ENCODE measurements at places on chromosomes 6 and 20.

GRCh38 chr6:67757465-67758033 lies 877.5 kb upstream of the ADGRB3 start:
- no peaks in the 10 kb centered on the region for H3K4me1 ChIP-seq
- no peak for DNase-seq
- H3K27ac ChIP-seq, result no peak overlapping the region
- no peaks in the 10 kb centered on the region for H3K27me3 ChIP-seq

DNA sequence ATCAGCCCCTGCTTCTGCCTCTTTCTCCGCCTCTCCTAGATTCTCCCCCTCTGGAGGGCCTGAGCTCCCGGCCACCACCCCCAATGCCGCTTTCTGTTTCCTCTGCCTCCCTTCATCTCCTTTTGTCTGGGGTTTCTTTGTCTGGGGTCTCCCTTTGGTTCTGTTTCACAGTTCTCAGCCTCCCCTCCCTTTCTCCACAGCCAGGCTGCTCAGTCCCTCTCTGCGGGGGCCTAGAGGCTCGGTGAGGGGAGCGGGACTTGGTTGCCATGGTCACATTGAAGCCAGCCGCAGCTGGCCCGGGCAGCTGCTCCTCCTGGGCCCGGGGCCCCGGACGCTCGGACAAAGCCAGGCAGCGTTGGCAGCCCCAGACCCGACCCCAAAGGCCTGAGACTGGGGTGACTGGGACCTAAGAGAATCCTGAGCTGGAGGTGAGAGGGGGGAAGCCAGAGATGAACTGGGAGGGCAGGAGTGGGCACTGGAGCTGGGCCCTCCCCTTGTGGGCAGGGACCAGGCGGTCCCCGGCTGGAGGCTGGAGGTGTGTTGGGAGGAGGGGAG lies 3.5 kb upstream of the DDR1 start:
- no peaks in the 10 kb centered on the region for H3K36me3 ChIP-seq
- no peak overlapping the region for H3K4me3 ChIP-seq
- no peaks in the 10 kb centered on the region for H3K27me3 ChIP-seq
- no peak overlapping the region for H3K27ac ChIP-seq
- DNase-seq, result no peak
- H3K4me1 ChIP-seq, result peaks cover 47% of the 10 kb centered on the region

GRCh38 chr6:11018225-11018624 lies 25.9 kb downstream of the ELOVL2 start:
- peaks cover 34% of the 10 kb centered on the region for H3K27me3 ChIP-seq

- DNase-seq, result no peak
- H3K4me1 ChIP-seq, result no peaks in the 10 kb centered on the region
- H3K4me3 ChIP-seq, result no peak overlapping the region
- no peak overlapping the region for H3K27ac ChIP-seq
- H3K36me3 ChIP-seq, result no peaks in the 10 kb centered on the region
Observed at GRCh38 chr6:22622351-22622750, 53.0 kb downstream of the HDGFL1 start.

DNA sequence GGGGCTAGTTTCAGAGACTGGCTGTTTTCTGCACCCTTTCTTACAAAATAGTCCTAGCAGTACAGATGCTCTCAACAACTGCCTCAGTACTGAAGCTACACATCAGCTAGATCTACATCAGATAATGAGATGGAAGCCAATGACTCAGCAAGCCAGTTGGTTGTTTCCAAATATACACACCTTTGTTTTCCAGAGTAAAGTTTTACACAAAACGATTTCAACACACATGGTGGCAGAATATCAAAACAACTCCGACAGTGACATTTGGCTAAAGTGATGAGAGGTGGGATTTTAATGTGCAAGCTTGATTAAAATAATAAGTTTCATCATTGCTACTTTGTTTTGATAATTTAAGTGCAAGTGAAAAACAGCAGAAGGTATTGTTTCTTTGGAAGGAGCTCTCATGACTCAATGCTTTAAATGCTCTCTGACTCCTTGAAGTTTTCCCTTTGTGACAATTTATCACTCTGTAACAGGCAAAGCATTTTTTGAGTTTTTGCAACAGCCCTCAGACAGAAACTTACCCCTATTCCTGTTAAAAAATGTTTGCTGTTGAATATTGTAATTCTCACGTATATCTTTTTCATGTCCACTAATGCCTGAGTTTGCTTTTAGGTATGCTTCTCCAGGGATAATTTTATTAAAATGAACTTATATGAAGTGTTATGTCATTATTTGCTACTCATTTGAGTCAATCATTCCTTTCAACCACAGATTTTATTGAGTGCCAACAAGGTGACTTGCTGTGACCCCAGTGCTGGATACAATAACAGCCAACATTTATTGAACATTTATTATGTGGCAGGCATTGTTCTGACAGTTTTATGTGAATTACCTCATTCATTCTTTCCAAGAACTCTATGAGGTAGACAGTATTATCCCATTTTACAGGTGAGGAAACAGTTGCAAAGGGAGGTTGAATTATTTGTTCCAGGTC lies 882.0 kb downstream of the TFAP2A start:
- no peak overlapping the region for H3K27ac ChIP-seq
- no peaks in the 10 kb centered on the region for H3K36me3 ChIP-seq
- no peaks in the 10 kb centered on the region for H3K27me3 ChIP-seq

GRCh38 chr6:111572216-111572706 lies 33.4 kb downstream of the TRAF3IP2 start:
- H3K27ac ChIP-seq, result peak overlapping the region; percentile 63
- H3K27me3 ChIP-seq, result no peaks in the 10 kb centered on the region
- H3K36me3 ChIP-seq, result peaks cover 85% of the 10 kb centered on the region
- DNase-seq, result no peak
- H3K4me3 ChIP-seq, result no peak overlapping the region

GRCh38 chr6:84943905-84944304 lies 179.5 kb upstream of the TBX18 start:
- H3K36me3 ChIP-seq, result no peaks in the 10 kb centered on the region
- no peak for DNase-seq
- H3K27ac ChIP-seq, result no peak overlapping the region
- H3K4me1 ChIP-seq, result no peaks in the 10 kb centered on the region
- no peak overlapping the region for H3K4me3 ChIP-seq

DNA sequence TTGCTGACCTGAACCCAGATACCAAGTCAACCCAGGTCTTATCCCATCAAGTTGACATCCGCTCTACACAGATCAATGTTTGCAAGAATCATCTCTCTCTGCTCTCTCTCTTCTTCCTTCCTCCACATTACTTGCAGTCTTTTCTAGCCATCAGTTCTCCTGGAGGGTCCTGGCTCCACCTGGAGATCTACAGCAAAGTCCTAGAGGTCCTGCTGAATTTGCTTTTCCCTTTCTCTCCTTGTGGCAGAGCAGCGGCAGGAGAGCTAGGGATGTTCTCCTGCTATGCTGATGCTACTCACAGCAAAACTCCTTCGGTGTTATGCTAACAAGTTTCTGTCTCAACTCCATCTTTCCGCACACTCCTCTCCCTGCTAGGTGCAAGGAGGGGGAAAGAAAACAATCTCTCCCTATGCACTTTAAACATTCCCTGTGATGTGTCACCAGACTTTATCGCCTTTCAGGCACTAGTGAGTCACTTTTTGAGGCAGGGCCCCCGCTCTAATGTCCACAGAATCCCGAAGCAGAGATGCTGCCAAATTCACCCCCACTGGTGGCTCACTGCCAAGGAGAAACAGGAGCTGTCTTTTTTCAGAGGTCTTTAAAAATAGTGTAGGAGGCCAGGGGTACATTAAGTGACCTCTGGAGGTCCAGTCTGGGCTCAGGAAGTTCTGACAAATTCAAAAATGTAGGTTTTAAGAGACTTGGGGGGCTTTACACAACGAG lies 62.6 kb downstream of the FAM50B start:
- no peak overlapping the region for H3K27ac ChIP-seq
- peaks cover 70% of the 10 kb centered on the region for H3K27me3 ChIP-seq
- H3K4me1 ChIP-seq, result peaks cover 32% of the 10 kb centered on the region
- no peak overlapping the region for H3K4me3 ChIP-seq
- DNase-seq, result no peak

- H3K27me3 ChIP-seq, result no peaks in the 10 kb centered on the region
- no peak overlapping the region for H3K27ac ChIP-seq
- no peak for DNase-seq
- H3K4me1 ChIP-seq, result peaks cover 1% of the 10 kb centered on the region
- H3K36me3 ChIP-seq, result peaks cover 89% of the 10 kb centered on the region
- H3K4me3 ChIP-seq, result no peak overlapping the region
Observed at GRCh38 chr6:145898376-145898775, 65.8 kb downstream of the SHPRH start.

- H3K27ac ChIP-seq, result no peak overlapping the region
- no peak for DNase-seq
- H3K4me3 ChIP-seq, result no peak overlapping the region
- H3K27me3 ChIP-seq, result peaks cover 3% of the 10 kb centered on the region
Observed at GRCh38 chr6:83474309-83474708, 38.0 kb upstream of the PRSS35 start.

GRCh38 chr6:134035823-134036296 lies 16.6 kb downstream of the SLC2A12 start:
- no peaks in the 10 kb centered on the region for H3K27me3 ChIP-seq
- H3K4me3 ChIP-seq, result no peak overlapping the region
- DNase-seq, result no peak
- H3K36me3 ChIP-seq, result no peaks in the 10 kb centered on the region
- H3K4me1 ChIP-seq, result peaks cover 11% of the 10 kb centered on the region

GRCh38 chr20:17589161-17589834 lies 19.4 kb downstream of the DSTN start:
- no peak overlapping the region for H3K4me3 ChIP-seq
- H3K4me1 ChIP-seq, result peaks cover 28% of the 10 kb centered on the region
- H3K27me3 ChIP-seq, result no peaks in the 10 kb centered on the region
- no peak for DNase-seq
- no peak overlapping the region for H3K27ac ChIP-seq

GRCh38 chr6:25934735-25935313 lies 4.3 kb upstream of the SLC17A2 start:
- peaks cover 6% of the 10 kb centered on the region for H3K27me3 ChIP-seq
- DNase-seq, result no peak
- no peak overlapping the region for H3K27ac ChIP-seq

DNA sequence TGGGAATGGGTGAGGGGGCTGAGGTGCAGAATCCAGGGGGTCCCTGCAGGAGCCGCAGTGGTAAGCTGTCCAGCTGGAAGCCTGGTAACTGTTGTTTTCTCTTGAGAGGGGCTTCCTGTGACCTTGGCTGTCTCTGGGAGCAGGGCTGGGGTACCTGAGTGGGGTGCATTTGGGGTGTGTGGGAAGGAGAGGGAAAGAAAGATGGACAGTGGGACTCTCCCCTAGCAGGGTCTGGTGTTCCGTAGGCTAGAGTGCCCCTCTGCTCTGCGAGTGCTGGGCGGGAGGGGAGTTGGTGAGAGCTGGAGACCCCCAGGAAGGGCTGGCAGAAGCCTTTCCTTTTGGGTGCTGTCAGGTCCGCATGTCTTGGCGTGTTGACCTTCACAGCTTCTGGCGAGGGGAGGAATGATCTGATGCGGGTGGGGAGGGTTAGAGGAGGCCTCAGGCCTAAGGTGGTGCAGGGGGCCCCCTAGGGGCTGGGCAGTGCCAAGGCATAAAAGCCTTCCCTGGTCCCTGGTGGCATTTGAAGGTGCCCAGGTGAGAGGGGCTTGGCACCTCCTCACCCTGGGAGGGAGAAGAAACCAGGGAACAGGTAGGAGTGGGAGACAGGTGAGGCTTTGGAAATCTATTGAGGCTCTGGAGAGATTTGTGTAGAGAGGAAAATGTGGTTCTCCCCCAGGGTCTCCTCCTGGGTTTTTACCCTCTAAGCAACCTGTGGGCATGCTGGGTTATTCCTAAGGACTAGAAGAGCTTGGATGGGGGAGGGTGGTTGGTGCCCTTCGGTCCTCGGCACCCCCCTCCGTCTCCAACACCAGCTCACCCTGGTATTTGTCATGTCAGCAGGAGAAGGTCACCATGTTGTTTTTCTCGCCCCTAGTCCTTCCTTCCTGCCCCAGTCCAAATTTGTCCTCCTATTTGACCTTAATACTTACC lies 3.3 kb downstream of the VEGFA start:
- H3K4me3 ChIP-seq, result peak overlapping the region; percentile 91
- H3K4me1 ChIP-seq, result peaks cover 48% of the 10 kb centered on the region
- H3K27ac ChIP-seq, result peak overlapping the region; percentile 61
- peak; percentile 71 for DNase-seq

GRCh38 chr6:141701732-141702131 lies 431.0 kb upstream of the GJE1 start:
- no peaks in the 10 kb centered on the region for H3K27me3 ChIP-seq
- H3K4me1 ChIP-seq, result no peaks in the 10 kb centered on the region
- no peaks in the 10 kb centered on the region for H3K36me3 ChIP-seq
- no peak for DNase-seq

DNA sequence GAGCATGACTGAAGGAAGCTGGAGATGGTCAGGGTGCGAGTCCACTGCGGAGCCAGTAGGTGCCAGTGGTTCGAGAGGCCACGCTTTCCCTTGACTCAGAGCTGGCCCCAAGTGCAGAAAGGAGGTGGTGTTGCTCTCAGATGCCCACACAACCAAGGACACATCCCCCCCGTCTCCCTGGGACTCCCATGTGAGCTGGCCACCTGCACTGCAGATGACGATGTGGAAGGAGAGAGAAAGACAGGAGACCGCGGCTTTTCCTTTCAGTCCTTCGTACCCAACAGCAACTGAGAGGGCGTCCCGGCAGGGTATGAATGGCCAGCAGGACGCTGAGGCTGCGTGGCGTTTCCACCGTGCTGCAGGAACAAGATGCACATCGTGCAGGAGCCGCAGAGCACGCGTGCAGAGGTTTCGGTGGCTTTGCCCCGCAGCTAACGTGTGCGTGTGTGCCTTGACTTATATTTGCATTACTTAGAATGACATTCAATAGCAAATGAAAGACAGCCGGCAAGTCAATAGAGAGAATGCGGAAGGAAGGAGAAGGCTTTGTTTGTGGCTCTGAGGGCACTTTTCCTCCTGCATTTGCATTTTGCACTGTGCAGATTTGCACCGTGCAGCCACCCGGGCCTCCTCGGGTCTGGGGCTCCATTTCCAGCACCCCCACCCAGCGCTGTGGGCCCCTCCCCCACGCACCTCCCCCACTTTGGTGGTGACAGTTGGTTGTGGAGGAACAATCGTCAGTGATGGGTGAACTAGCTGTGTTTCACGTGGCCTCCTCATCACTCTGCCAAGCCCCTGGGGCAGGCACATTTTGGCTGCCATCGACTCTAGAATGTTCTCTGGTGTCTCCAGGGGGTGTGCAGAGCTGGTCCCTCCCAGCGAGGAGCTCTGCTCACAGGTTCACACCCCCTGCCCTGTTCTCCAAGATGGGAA lies 26.4 kb upstream of the BHLHE23 start:
- no peak overlapping the region for H3K27ac ChIP-seq
- peak overlapping the region; percentile 28 for H3K4me3 ChIP-seq
- H3K36me3 ChIP-seq, result no peaks in the 10 kb centered on the region
- H3K27me3 ChIP-seq, result peaks cover 41% of the 10 kb centered on the region
- DNase-seq, result no peak

GRCh38 chr6:136640132-136640915 lies 90.1 kb upstream of the MAP7 start:
- no peak for DNase-seq
- H3K4me1 ChIP-seq, result no peaks in the 10 kb centered on the region
- H3K4me3 ChIP-seq, result no peak overlapping the region
- no peak overlapping the region for H3K27ac ChIP-seq
